ENCODE measurements at places on chromosomes 4 and X.

DNA sequence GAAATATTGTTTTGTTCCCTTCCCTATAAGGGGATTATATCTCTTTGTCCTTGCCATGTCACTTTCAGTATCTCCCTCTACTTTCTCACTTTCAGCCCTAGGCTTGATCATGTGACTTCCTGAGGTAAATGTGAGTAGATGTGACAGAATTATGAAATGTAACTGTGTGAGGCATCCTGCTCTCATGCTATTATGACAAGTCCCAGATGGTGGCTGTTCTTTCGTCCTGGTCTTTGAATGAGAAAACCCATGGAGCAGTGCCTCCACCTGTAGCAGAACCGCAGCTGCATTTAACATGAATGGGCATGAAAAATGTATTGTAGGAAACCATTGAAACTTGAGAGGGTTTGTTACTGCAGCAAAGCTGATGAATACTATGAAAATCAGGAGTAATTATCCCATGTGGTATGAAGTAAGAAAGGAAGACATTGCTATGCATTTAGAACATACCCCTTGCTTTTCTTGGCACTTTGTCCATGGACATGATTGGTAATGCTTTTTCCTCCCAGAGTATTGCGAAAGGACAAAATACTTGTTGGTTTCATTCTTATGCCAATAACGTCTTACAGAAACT, 202.2 kb upstream of the GPRIN3 start:
- DNase-seq = no peak

DNA sequence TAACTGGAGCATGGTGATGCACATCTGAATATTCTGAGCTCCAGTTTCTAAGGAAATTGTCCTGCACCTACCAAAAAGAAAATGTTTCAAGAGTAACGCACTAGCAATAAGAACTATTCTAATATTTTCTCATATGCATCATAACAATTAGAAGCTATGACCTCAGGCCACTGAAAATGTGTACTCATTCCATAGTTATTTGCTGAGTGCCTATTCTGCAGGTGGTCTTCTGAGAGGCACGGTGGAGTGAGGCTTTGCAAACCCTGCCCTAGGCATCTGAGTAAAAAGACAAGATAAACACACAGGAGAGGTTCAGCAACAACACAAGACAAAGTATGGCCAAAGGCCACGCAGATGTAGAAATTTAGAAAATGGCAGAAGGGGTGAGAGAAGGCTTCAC, 23.7 kb downstream of the SLC10A6 start:
- DNase-seq = no peak

DNA sequence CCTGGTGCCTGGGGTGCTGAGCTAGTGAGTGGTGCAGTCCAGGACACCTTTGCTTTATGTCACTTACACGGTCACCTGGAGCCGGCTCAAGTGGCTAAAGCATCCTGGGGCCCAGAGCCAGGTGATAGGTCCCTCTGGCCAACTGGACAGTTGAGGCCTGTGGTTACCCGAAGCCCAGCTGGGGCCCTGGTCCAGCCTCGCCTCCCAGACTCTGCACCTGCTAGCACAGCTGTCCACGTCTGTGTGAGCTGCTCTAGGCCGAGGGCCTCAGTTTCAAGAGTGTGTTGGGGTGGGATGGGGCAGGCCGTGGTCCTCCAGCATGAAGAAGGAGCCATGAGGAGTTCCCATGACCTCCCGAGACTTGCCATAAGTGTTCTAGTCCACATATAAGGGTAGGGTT, 7.7 kb upstream of the ADD1 start:
- DNase-seq = no peak

DNA sequence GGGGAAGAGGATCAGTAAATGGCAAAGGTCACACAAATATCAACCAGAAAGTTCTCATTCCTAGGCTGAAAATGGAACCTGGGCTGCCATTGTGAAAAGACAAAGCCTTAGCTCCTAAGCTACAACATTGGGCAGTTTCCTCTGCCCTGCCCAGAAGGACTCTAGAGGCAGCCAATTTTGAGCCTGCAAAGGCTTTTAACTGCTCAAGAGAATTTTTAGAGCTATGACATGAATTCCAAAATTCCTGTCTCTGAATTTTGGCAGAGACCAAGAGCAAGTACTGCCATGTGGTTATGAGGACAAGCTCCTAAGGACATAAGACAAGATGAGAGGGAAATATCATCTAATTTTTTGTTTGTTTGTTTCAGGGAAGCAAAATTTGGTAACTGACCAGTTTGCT, 29.6 kb upstream of the IGFBP7 start:
- no peak for DNase-seq

DNA sequence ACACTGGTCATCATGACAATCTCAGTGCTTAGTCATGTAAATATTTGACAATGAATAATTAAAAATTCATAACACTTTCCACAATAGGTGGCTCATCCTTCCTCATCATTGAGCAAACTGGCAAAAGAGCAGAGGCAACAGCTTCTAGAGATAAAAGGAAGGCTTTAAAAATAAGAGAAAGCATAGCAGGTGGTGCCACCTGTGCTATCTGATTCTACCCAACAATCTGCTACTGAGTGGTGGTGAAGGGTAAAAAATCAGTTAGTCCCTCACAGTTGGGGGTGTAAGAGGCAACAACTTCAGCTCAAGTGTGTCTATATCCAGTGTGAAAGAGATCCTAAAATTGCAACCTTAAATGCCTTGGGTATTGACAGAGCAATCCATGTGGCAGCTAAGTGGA, 280.1 kb upstream of the PPARGC1A start:
- DNase-seq = no peak

DNA sequence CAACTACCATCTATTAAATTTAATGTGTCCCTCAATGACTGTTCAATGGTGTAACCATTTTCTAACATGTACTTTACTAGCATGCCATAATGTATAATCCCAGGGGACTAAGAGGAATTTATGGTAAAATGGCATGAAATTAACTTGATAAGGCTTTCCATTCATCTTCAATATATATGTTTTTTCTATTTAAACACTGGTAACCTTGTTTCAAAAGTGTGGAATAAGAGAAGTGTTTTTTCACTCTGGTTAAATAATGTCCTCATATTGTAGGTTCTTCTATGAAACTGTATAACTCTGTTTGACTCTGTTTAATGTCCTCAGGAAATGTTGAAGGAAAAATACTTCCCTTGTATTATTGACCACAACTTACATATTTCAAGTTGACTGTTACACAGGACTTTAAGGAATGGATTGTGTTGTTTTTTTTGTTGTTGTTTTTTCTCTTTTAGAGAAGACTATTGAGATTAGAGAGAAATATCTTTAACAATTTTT, 113.8 kb upstream of the ARSJ start:
- DNase-seq = no peak

- no peak for DNase-seq
Measured at GRCh38 chr4:48436318-48436717, 46.8 kb upstream of the SLC10A4 start.

GRCh38 chr4:140102421-140102820, 51.6 kb downstream of the MAML3 start:
- no peak for DNase-seq

DNA sequence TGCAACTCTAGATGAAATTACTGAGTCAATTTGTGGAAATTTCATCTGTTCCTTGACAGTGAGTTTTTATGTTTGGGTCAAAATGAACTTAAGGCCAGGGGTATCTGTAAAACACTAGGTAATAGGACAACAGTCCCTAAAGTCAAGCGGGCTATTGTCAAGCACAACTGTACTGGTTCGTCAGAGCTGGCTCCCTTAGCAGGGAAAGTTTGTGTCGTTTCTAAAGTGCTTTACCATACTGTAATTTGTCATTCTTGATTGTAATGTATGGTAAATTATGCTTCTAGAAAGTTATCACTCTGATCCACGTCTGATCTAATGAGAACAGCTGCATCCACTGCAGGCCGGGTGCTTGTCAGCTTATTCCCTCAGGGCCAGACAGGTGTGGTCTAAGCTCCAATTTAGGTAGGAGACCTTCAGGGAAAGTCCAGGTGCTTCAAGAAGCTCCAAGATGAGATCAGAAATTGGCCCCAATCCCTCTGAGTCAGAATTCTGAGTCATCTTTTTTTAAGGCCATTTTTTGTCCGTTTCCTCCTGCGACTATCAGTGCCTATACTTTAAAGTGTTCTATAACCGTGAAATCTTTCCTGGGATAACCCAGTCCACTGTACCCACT, 92.2 kb downstream of the PALLD start:
- no peak for DNase-seq

DNA sequence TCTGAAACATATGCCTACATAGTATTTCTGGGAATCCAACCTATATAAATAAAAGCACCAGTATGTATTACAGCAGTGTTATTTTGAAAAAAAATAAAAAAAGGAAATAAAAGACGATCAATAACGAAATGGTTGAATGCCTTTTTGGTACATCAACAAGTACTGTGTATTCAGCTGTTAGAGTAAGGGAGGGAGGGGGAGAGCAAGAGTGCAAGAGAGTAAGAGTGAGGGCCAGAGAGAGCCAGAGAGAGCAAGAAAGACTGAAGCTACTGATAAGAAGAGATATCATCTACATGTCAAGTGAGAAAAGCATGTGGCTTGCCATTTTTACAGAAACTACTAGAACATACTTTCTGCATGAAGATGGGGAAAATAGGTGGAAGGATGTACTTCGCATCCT, 1.8 kb downstream of the SPIN4 start:
- no peak for DNase-seq

DNA sequence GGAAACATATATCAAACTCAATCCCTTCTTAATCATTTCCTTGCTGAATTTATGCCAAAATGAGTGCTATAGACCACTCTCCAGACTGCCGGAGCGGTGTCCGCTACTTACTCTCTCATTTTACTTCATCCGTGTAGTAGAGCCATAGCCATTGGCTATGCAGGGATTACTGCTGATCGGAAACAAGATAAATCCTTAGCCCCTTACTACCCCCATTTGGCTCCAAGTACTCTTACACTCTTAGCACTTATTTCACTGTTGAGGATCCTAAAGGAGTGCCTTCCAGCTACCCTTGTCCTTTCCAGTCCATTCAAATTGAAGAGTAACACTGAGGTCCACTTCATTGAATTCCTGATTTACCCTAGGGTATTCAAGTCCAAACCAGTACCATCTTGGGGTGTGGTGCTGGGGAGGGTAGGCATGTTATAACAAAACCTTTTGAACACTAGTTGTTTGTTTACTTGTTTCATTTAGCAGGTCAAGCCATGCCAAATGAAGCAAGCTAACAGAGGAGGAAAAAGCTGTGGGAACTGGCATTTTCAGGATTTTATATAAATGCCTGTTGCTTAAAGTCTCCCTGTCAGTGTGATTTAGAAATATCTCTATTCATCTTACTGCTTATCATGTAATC, 715.1 kb downstream of the FSTL5 start:
- no peak for DNase-seq

- no peak for DNase-seq
Measured at GRCh38 chrX:21354725-21355124, 19.5 kb upstream of the CNKSR2 start.

DNA sequence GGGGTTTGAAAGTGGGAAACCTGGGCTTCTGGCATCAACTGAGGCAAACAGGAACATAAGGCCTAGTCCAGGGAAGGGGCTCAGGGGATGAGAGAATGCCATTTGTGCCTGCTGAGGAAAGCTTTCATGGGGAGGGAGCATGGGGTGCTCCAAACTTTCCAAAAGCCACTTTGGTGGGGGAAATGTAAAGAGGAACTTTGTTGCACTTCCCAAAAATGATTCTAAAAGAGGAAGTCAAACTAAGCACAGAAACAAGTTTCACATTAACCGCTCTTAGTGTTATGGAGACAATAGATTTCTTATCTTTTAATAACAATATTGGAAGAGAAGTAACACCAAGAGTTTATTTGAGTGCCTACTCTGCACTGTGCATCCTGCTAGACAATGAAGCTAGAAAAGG, 32.3 kb downstream of the GAB3 start:
- no peak for DNase-seq

- no peak for DNase-seq
Measured at GRCh38 chr4:114272226-114272625, 292.8 kb upstream of the ARSJ start.

DNA sequence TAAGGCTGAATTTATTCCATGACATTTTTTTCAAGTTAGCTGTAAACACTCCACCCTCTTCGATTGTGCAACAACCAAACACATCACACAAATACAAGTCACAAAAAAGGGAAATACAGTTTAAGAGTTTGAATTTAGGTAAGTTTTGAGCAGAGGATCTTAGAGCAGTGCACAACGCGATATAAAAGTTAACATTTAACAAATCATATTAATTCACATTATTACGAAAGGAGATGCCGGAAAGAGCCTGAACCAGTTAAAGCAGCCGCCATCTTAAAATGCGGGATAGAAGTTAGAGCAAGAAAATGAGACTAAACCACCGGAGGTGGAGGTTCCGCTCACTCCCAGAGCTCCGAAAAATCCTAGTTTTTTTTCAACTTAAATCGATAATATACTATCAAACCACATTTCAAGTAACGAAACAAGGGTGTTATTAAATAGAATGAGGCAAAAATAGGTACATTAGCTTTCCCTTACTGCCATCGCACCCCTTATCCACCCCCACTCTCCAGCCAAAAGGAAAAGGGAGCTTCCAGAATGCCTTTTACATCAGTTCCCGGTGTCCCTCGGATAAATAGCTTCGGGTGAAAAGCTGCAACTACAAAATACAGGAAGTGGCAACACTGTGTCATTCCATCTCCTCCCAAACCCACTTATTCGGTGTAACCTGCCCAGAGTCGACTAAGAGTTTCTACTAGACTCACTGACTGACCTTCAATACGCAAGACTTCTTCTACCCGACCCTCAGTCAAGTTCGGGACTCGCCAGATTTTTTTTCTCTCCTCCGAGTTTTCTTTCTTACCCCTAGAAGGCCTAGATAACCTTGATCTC, 1.9 kb downstream of the UBE2D3 start:
- DNase-seq = peak; percentile 66

DNA sequence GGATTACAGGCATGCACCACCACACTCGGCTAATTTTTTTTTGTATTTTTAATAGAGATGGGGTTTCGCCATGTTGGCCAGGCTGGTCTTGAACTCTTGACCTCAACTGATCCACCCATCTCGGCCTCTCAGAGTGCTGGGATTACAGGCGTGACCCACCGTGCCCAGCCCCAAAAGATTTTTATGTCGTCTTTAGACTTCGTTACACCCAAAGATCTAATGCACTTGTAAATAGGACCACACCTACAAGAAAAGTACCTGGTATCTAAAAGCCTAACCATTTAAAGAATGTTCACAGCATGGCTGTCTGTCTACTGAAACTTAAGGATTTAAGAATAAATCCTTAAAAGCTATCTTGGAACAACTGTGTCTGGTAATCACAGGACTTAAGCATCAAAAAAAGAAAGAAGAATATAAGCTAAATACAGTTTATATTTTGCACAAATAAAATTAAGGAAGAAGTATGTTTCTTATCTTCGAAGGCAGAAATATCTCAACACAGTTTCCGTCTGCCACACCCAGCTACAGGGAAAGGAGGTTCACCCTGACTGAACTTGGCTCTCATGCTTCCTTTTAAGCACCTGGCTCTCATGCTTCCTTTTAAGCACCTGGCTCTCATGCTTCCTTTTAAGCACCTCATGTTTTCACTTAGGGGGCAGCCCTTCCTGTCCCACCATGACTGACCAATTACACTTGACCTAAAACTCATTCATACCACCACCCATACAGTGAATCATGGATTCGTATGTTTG, 92.0 kb upstream of the STS start:
- DNase-seq = no peak

- no peak for DNase-seq
Measured at GRCh38 chrX:43813898-43814297, 68.4 kb downstream of the MAOB start.

GRCh38 chr4:38178392-38178995, 218.3 kb downstream of the PTTG2 start:
- DNase-seq = no peak

GRCh38 chr4:27789773-27790172, 929.1 kb downstream of the STIM2 start:
- DNase-seq = no peak

GRCh38 chr4:124104628-124105027, 607.9 kb downstream of the ANKRD50 start:
- no peak for DNase-seq

GRCh38 chrX:23031600-23031999, 31.8 kb downstream of the DDX53 start:
- no peak for DNase-seq

Measured in activated effector memory CD4-positive, alpha-beta T cell treated with anti-CD3 and anti-CD28 coated beads, Interleukin-2, amount 50 U/mL, for 16 hours (primary cell).